CD8-positive, alpha-beta T cell (primary cell): ENCODE measurements at places on chromosomes 11 and 22. TPM values are rescaled to one million over a fixed set of nuclear protein-coding genes. Genes with fewer than 3 reads are reported as not detected.

The OR51E2 gene
- not detected for total RNA-seq

The GLB1L3 gene
- total RNA-seq = 0.87 TPM

The ZNF215 gene
- not detected for total RNA-seq

The HTR3A gene
- not detected for total RNA-seq

The IRAG1 gene
- total RNA-seq = not detected

The PRR33 gene
- not detected for total RNA-seq

The APOA5 gene
- total RNA-seq = not detected

The SCGB1D4 gene
- not detected for total RNA-seq

The PLAAT4 gene
- 81.9 TPM for total RNA-seq

The PACSIN3 gene
- total RNA-seq = not detected

The GDPD4 gene
- not detected for total RNA-seq

The LRFN4 gene
- total RNA-seq = 2.3 TPM

The GALR3 gene
- total RNA-seq = not detected

The CD3G gene
- 98.6 TPM for total RNA-seq

The NLRP14 gene
- not detected for total RNA-seq

The RHOD gene
- not detected for total RNA-seq

The DNAJC24 gene
- total RNA-seq = 7.0 TPM

The RNF26 gene
- 20.9 TPM for total RNA-seq

The OR52I2 gene
- not detected for total RNA-seq
